Hematopoietic multipotent progenitor cell treated with erythropoietin and hydrocortisone succinate and interleukin-3 and kit ligand, for 17 days (in vitro differentiated cells): ENCODE measurements at places on chromosomes 2 and 18.

DNA sequence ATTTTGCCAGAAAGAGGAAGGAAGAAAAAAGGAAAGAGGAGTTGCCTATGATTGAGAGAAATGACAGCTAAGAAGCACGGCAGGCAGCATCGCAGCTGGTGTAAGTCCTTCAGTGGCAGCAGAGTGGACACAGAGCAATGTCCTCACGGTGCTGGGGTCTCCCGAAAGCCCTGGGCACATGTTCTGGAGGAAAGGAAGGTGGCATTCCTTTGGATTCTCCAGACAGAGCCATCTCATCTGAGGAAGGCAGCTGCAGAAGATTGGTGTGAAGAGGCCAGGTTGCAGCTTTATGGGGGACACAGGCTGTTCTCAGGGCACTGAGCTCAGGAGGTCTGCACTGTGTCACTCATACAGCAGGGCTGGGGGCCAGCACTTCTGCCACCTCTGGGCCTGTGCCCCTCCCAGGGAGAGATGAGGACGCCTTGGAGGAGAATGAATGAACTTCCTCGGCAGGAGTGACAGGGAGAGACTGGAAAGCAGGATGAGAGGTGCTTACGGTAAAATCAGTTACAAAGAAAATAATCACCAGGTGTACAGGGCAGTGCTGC is 252.0 kb upstream of the MYT1L start:
- DNase-seq, result no peak

DNA sequence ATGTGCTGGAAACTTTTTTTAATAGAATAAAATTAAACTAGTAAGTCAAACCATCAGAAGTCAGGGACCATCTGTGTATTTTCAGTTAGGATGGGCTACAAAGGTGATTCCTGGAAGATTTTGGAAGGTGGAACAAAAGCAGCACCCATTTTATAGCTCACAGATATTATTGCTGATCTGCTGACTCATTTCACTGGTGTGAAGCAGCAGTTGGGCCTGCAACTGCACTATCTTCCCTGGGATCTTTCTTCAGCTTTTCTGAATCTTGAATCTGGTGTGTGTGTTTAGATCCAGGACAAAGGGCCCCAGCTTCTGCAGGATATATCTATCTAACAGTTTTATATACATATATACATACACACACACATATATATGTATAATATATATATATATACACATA is 35.6 kb upstream of the BCL11A start:
- no peak for DNase-seq

- DNase-seq, result no peak
Observed at GRCh38 chr18:9642799-9643462, 28.6 kb upstream of the PPP4R1 start.

DNA sequence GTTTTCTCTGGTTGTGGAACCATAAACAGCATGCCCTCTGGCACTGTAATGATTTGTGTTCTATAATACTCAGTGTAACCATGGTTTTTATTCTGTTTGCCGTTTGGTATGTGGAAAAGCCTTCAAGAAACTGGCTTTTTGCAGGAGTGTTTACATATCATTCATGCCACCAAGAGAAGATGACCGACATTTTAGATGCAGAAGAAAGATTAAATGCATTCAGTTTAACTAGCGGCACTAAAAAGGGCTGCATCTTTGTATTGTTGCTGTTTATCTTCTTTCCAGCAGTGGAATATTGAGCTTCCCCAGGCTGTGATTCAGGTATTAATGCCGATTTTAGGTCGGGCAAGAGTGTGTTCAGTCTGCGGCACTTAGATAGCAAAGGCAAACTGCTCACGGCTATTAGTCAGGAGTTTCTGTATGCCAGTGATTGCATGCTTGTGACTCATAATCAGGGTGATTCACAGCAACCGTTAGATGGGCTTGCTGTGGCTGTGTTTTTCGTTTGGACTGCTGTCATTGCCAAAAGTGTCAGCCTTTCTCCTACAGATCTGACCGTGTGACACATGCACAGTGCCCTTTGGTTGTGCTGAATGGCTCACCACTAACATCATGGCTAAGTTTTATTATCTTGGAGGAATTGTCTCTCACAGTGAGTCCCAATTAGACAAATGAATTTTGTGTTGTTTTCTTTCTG is 479.7 kb downstream of the PARD3B start:
- no peak for DNase-seq

DNA sequence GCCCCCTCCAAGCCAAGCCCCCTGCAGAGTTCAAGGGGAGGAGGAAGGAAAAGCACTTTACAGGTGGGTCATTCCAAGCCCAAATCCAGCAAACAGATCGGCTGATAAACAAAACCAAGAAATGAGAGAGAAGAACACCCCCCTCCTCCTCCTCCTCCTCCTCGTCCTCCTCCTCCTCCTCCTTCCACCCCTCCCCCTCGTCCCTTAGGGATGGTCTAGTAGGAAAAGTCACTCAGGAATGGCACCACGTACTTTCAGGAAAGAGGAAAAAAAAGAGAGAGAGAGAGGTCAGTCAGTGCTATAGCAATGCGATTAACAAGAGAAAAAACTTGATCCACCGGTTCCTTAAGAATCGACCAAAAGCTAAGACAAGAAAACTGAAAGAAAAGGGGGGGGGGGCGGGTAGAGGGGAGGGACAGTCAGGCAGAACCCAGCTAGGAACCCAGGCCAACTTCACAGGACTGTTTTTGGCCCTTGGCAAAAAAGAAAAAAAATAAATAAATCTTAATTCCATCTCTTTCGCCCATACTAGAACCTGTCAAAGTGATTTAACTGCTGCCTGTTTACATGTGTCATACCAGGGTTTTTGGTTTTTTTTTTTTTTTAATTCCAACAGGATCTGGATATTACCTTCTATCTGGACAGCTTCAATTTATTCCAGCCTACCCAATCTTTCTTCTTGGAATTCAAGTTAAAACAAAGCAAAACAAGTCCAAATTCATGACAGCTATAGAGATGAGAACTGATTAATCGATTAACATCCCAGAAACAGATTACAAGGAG is 906 bp downstream of the IKZF2 start:
- DNase-seq, result no peak
